ENCODE measurements at places on chromosomes 12 and 14.

GRCh38 chr12:120693848-120694247 lies 6.9 kb downstream of the MLEC start:
- DNase-seq: no peak

DNA sequence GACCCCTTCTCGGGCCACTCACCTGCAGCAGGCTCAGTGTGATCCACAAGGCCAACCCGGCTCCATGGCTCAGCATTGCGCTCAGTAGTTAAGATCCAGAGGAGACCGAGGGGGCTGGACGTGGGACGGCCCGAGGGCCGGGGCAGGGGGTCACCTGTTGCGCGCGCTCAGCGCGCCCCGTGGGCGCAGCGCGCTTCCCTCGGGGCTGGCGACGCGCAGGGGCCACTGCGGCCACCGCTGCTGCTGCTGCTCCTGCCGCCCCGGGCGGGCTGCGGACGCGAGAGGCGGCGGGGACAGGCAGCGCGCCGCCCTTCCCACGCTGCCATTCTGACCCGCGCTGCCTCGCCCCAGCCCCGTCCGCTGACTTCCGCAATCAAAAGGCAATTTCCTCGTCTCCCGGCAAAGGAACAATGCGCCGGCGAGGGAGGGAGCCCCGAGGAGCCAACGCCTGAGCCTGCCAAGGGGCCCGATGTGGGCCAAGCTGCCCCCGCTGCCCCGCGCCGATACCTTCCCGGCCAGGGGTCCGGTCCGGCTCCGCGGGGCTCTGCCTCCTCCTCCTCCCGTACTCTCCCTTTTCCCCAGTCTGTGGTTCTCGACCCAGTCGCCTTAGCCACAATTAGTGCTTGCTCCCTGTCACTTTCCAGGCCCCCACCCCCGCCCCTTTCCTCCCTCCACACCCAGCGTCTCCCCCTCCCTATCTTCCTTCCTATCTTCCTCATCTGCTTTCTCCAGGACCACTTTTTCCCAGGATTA lies 27.3 kb downstream of the PTPRB start:
- peak; percentile 37 for DNase-seq

GRCh38 chr12:63103494-63104131 lies 47.4 kb downstream of the AVPR1A start:
- DNase-seq: peak; percentile 49

GRCh38 chr12:89707703-89708564 lies 704 bp downstream of the ATP2B1 start:
- peak; percentile 10 for DNase-seq

DNA sequence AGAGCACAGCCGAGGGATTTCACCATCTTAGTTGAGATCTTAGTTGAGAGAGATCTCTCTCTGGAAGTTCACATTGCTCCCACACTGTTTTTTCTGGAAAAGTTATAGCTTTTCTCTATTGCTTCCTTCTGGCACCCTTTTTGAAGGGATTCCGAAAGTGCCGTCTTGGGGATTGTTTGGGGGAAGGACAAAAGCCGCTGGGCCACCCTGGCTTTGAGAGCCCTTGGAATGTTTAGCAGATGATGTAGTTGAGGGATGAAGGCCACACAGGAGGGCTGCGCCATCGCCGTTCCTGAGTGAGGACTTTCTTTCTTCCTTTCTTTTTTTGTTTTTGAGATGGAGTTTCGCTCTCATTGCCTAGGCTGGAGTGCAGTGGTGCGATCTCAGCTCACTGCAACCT lies 17.7 kb downstream of the PLEKHG3 start:
- DNase-seq: no peak

GRCh38 chr12:10179776-10180181 lies 947 bp downstream of the TMEM52B start:
- DNase-seq: no peak

DNA sequence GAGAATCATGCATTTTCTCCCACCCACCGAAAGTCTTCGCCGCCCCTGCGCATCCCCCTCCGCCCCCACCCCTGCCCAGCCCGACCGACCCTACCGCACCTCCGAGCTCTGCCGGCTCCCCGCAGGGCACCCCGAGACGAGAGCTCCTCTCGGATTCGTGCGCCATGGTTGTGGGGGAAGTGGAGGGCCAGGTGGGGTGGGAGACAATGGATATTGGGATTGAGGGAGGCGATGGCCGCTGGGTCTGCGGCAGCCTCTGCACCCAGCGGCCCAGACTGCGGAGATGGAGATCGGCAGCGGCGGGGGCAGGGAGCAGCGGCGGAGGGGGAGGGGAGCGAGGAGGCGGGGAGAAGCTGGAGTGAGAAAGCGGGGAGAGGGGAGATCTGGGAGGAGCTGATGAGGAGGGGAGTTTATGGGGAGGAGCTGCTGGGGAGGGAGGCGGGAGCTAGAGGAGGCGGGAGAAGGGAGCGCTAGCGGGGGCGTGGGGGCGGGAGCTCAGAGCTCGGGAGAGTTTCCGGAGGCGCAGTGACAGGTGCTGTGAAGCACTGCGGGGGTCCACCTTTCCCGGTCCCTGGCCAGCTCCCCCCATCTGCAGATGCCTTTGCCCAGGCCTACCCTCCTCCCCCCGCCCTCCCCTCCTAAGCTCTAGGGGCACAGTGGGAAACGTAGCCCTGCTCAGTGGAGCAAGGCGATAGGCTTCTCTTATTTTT lies at the start of gene SALL2:
TSS of gene SALL2 (minus strand) at position 385 of the 710 bp plus-strand sequence. CDS start at position 166, 219 bp downstream.
- DNase-seq: peak; percentile 68

DNA sequence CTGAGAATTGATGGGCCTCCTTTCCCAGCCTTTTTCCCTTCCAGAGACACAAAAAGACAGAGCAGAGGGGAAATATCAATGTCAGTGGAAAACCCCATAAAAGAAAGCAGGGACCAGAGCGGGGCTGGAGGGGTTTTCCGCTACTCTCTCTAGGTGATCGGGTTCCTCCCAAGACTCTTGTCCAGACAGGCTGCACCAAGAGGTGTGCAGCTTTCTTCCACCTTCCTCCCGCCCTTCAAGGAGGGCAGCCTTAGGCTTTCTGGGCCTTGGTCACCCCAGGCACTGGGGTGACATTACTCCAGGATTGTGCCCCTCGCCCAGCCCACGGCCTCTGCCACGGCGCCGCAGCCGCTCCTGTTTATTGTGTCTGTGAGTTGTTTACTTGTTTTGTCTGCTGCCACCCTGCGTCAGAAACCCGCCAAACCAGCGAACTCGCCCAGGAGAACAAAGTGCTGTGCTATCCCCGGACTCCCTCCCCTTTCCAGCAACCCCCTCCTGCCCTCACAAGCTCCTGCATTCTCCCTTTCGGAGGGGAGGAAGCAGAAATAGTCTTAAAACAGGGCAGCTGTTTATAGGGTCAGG lies 6.7 kb upstream of the HOXC6 start:
- DNase-seq: no peak
